Smooth muscle cell of the umbilical artery (primary cell): ENCODE measurements at places on chromosomes 3 and 15. TPM values are rescaled to one million over a fixed set of nuclear protein-coding genes. Genes with fewer than 3 reads are reported as not detected.

The INKA1 gene
- total RNA-seq: 3.4 and 3.9 TPM in 2 replicates

The MESP2 gene
- total RNA-seq: 0.09 and 0.30 TPM in 2 replicates

The MAPKAPK3 gene
- total RNA-seq: 16.9 and 34.4 TPM in 2 replicates

The GABRB3 gene
- 0.65 and 1.5 TPM in 2 replicates for total RNA-seq

The FYCO1 gene
- total RNA-seq: 19.3 and 32.1 TPM in 2 replicates

The CCDC39 gene
- total RNA-seq: not detected in 2 replicates

The IGF2BP2 gene
- total RNA-seq: 40.7 and 82.7 TPM in 2 replicates

The CISH gene
- total RNA-seq: 0.30 and 0.51 TPM in 2 replicates

The MSL2 gene
- 8.0 and 11.3 TPM in 2 replicates for total RNA-seq

The SCN11A gene
- total RNA-seq: not detected in 2 replicates

The RPS27L gene
- total RNA-seq: 170 and 309 TPM in 2 replicates

The ABHD10 gene
- total RNA-seq: 54.0 and 63.6 TPM in 2 replicates

The GALNT15 gene
- total RNA-seq: 5.0 and 9.5 TPM in 2 replicates

The ADCY5 gene
- total RNA-seq: 1.3 and 2.1 TPM in 2 replicates

The SLC12A8 gene
- total RNA-seq: 33.5 and 226 TPM in 2 replicates

The CRABP1 gene
- not detected in 2 replicates for total RNA-seq

The TOPBP1 gene
- total RNA-seq: 19.3 and 35.8 TPM in 2 replicates

The MAP4 gene
- total RNA-seq: 73.6 and 193 TPM in 2 replicates

The GPR160 gene
- total RNA-seq: 0.23 TPM in 1 of 2 replicates, not detected in the other

The HGD gene
- 2.1 and 3.0 TPM in 2 replicates for total RNA-seq

The MUC20 gene
- total RNA-seq: 0.37 TPM in 1 of 2 replicates, not detected in the other
